ENCODE measurements at places on chromosomes 5 and 9. TPM values are rescaled to one million over a fixed set of nuclear protein-coding genes. Genes with fewer than 3 reads are reported as not detected.

The FLT4 gene
- total RNA-seq = 541 TPM

The GRIN3A gene
- 27.8 TPM for total RNA-seq

The ARRDC1 gene
- total RNA-seq = 20.3 TPM

GRCh38 chr5:69502767-69503488, 10.3 kb downstream of the OCLN start:
- H3K27ac ChIP-seq = no peak overlapping the region
- H3K36me3 ChIP-seq = peaks cover 5% of the 10 kb centered on the region

DNA sequence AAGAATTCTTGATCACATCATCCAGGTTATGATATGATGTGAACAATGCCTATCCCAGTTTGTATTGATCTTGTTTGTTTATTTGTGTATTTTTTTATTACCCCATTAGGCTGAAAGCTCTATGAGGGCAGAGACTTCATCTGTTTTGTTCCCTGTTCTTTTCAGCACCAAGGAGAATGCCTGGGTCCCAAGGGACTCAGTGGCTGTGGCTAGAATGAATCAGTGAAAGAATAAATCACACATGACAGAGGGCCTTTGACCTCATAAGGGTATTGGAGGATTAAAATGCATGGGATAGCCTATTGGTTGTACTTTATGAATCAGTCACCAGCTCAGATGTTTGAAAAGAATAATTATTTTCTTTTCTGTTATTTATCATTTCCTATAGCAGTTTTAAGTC, 292.2 kb downstream of the GAS1 start:
- H3K36me3 ChIP-seq = no peaks in the 10 kb centered on the region
- no peak for DNase-seq
- peaks cover 4% of the 10 kb centered on the region for H3K4me1 ChIP-seq
- H3K27ac ChIP-seq = no peak overlapping the region
- no peak overlapping the region for H3K4me3 ChIP-seq

- H3K27me3 ChIP-seq = no peaks in the 10 kb centered on the region
- no peak overlapping the region for H3K4me3 ChIP-seq
- peak overlapping the region; percentile 76 for H3K27ac ChIP-seq
Measured at GRCh38 chr9:130766927-130767307, 68.1 kb upstream of the ABL1 start.

GRCh38 chr5:111071413-111071812, at the start of gene TSLP:
TSLP (plus strand) TSS chr5:111071713; CDS start chr5:111071891, 178 bp downstream.
- peaks cover 10% of the 10 kb centered on the region for H3K27me3 ChIP-seq
- no peaks in the 10 kb centered on the region for H3K36me3 ChIP-seq
- H3K4me3 ChIP-seq = peak within 1 kb of the TSS; percentile 97
- no peak within 1 kb of the TSS for H3K27ac ChIP-seq
- H3K4me1 ChIP-seq = peaks cover 26% of the 10 kb centered on the region

GRCh38 chr5:40551496-40552491, 127.9 kb upstream of the PTGER4 start:
- no peak for DNase-seq
- H3K4me3 ChIP-seq = no peak overlapping the region
- H3K27me3 ChIP-seq = peaks cover 2% of the 10 kb centered on the region
- peaks cover 9% of the 10 kb centered on the region for H3K4me1 ChIP-seq
- H3K27ac ChIP-seq = no peak overlapping the region
- H3K36me3 ChIP-seq = no peaks in the 10 kb centered on the region

- H3K36me3 ChIP-seq = peaks cover under 1% of the 10 kb centered on the region
- no peak overlapping the region for H3K4me3 ChIP-seq
- no peak overlapping the region for H3K27ac ChIP-seq
- DNase-seq = no peak
- H3K4me1 ChIP-seq = peaks cover 23% of the 10 kb centered on the region
Measured at GRCh38 chr5:81724571-81724970, 26.3 kb downstream of the SSBP2 start.

DNA sequence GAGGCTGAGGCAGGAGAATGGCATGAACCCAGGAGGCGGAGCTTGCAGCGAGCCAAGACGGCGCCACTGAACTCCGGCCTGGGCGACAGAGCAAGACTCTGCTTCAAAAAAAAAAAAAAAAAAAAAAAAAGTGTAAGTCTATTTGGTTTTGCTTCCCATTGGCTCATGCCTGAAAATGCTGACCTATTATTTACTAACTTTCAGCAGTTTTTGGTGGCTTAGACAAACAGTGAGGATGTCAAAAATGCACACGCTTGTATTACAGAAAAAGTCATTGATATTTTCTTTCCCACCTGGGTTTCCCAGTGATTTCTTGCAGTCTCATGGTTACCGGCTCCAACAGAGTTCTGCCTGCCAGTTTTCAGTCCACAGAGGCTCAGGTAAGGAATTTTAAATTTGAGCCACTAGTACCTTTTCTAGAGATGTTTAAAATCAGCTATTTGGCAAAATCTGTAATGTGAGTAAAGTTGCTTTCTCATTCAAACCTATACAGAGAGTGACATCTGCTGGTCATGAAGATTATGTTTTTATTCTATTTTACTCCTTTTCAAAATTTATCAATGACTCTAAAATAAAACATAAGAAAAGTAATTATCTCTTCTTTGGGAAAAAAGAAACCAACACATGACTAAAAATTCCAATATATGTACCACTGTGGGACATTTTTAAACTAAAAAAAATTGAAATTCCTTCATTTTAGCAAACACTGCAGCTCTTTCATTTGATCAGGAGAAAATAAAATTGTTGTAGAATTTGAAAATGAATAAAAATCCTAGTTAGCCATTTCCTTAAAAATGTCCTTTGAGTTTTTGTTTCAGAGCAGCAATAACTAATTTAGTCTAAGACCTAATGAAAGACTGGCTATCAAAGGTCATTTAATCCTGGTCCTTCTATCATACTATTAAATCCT, 8.8 kb downstream of the FAM200C start:
- H3K4me3 ChIP-seq = no peak overlapping the region
- H3K27ac ChIP-seq = no peak overlapping the region
- H3K4me1 ChIP-seq = no peaks in the 10 kb centered on the region
- no peak for DNase-seq

GRCh38 chr5:129124608-129125007, 30.1 kb downstream of the ISOC1 start:
- no peaks in the 10 kb centered on the region for H3K36me3 ChIP-seq
- DNase-seq = no peak
- peaks cover 6% of the 10 kb centered on the region for H3K4me1 ChIP-seq
- no peak overlapping the region for H3K4me3 ChIP-seq
- H3K27ac ChIP-seq = no peak overlapping the region
- H3K27me3 ChIP-seq = no peaks in the 10 kb centered on the region

DNA sequence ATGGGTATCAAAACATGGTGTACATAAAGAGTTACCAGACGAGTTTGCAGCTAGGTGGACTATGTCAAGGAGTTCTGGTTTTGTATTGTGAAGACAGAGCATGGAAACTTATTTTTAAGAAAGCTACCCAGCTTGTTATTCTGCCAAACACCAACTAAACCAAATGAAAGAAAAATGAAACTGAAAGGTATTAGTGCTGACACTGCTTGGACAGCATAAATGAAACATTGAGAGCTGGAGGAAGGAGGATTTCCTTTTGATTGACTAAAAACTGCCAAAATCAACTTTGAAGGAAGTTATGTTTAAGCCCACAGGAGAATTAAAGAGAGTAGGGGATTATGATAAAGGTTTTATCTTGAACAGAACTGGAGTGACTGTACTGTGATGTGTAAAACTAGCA, 766.2 kb downstream of the PTPRD start:
- H3K4me1 ChIP-seq = no peaks in the 10 kb centered on the region
- no peaks in the 10 kb centered on the region for H3K36me3 ChIP-seq
- no peak overlapping the region for H3K27ac ChIP-seq
- no peak overlapping the region for H3K4me3 ChIP-seq
- no peak for DNase-seq
- no peaks in the 10 kb centered on the region for H3K27me3 ChIP-seq

GRCh38 chr5:56105511-56106291, 110.9 kb upstream of the IL6ST start:
- no peak overlapping the region for H3K4me3 ChIP-seq
- no peak for DNase-seq
- no peaks in the 10 kb centered on the region for H3K36me3 ChIP-seq
- peaks cover 2% of the 10 kb centered on the region for H3K4me1 ChIP-seq

- no peak for DNase-seq
- peaks cover 7% of the 10 kb centered on the region for H3K4me1 ChIP-seq
- no peaks in the 10 kb centered on the region for H3K27me3 ChIP-seq
- H3K36me3 ChIP-seq = no peaks in the 10 kb centered on the region
- H3K4me3 ChIP-seq = no peak overlapping the region
- H3K27ac ChIP-seq = no peak overlapping the region
Measured at GRCh38 chr5:56610093-56610698, 205.2 kb upstream of the MAP3K1 start.

All from endothelial cell (in vitro differentiated cells).